ENCODE measurements at places on chromosomes 7 and 10.

DNA sequence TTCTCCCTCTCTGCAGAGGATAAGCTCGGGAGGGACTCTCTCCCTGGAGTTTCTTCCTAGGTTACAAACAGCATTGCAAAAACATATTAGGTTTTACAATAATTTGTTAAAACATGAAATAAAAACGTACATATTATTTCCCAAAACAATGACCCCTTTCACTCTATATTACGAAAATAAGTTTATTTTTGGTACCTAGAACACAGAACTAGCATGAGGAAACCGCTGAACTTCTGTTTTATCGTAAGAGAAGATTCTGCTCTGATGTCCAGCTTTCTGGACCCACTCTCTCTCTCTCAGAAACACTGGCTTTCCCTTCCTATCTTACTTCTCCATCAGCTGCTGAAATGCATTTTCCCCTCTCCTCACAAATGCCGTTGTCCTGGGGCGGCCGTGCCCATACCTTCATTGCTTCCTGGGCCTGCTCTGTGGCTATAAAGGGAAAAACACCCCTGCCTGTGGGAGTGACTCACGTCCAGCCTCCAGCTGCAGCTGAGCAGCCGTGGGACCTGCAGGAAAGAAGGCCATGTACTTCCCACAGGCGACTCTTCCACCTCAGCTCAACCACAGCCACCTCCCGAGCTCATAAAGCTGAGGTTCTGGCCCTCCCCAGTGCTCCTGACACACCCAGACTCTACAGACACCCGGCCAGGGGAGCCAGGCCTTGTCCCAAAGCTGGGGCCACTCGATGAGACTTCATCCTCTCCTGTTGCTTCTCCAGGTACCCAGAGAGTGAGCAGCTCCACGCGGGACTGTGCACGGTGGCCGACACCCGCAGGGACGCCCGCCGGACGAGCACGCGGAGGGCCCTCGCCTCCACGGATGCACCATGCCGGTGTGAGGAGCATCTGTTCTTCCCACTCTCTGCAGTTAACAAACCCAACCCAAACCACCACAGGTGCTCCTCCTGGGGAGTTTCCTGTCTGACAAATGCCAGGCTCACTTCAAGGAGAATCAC, 3.1 kb downstream of the GPER1 start:
- no peak for DNase-seq

DNA sequence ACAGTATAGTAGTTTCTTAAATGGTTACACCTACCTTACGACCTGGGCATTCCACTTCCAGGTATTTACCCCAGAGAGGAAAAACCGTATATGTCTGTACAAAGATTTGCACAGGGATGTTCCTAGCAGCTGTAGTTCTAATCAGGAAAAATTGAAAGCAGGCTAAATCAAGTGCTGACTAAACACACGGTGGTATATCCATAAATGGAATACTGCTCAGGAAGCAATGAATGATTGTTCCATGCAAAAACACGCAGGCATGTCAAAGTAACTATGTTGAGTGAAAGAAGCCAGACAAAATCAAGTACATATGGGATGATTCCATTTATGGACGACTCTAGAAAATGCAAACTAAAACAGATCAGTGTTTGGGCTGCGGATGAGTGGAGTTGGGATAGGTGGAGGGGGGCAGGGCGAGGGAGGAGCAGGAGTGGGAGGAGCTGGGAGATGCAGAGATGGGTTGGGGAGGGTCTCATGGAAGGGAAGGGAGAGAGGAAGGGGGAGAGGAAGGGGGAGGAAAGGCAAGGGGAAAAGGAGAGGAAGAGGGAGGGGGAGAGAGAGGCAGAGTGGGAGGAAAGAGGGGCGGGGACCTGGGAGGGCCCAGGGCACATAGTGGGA, 484 bp upstream of the MSRB2 start:
- DNase-seq = no peak

DNA sequence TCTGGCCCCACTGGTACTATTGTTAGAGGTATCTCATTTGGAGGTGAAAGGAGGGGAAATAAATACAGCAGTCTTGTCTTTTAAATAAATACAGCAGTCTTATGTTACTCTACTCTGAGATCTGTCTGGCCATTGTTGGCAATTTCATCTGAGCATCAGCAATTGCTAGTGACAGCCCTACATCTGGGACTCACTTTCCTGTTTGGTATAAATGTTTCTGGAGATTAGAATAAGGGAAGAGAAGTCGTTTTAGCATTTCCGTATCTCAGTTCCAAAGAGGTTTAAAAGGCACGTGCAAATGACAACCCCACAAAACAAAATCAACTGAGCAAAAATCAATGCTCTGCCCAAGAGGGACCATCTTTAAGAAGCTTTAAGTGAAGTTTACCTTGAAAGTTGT, 18.1 kb upstream of the CNNM2 start:
- no peak for DNase-seq

GRCh38 chr10:122992031-122992585, 11.9 kb downstream of the PSTK start:
- DNase-seq = no peak

GRCh38 chr10:70475661-70476060, 2.9 kb upstream of the PALD1 start:
- no peak for DNase-seq

DNA sequence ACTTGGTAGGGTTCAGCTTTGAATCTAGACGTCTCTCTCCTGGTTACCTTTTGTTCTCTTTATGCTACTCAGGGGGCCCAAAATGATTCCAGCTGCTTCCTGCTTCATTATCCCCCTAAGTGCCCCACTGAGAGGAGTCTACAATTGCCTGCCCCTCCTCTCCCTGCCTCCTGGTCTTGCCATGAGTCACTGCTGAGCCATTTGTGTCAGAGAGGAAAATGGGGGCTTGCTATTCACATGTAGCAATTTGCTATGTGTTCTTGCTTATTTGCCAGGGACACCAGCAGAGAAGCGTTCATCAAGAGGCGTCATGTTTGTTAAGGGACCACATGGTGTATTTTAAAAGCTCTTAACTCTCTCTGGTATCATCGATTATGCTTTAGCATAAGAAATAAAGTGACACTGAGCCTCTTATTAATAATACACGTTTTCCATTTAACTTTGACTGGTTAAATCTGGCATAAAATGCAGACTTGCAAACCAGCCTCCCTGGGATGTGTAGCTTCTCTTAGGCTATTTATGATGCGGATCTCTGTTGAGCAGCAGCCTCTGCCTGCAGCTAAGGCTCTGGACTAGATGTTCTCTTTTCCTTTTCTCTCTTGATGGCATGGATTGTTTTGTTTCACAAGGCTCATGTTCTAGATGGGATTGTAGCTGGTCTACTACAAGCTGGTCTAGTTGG, 239.3 kb downstream of the AUTS2 start:
- peak; percentile 38 for DNase-seq

DNA sequence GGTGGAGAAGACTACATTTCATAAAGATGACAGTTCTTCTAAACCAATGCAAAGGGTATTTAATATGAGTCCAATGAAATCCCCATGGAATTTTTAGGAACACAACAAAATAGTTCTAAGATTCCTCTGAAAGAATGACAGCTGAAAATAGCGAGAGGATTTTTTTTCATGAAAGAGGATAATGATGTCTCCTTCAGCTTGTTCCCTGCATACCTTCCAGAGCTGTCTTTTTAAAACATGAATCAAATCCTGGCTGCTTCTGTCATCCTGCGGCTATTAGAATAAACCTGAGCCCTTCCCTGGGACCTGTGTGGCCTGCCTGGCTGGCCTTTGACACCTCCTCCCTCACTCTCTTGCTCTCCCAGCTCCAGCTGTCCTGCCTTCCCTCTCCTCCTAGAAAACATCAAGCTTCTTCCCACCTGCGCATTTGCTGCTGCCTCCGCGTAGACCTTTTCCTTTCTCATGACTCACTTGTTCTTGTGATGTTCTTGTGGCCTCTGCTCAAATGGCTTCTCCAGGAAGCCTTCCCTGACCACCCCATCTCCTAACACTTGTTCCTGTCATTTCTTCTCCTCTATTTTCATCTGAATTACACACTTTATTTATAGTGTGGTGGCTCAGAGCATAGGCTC, 57.4 kb downstream of the EEPD1 start:
- no peak for DNase-seq

GRCh38 chr10:92901819-92902251, 53.5 kb downstream of the EXOC6 start:
- DNase-seq = no peak

DNA sequence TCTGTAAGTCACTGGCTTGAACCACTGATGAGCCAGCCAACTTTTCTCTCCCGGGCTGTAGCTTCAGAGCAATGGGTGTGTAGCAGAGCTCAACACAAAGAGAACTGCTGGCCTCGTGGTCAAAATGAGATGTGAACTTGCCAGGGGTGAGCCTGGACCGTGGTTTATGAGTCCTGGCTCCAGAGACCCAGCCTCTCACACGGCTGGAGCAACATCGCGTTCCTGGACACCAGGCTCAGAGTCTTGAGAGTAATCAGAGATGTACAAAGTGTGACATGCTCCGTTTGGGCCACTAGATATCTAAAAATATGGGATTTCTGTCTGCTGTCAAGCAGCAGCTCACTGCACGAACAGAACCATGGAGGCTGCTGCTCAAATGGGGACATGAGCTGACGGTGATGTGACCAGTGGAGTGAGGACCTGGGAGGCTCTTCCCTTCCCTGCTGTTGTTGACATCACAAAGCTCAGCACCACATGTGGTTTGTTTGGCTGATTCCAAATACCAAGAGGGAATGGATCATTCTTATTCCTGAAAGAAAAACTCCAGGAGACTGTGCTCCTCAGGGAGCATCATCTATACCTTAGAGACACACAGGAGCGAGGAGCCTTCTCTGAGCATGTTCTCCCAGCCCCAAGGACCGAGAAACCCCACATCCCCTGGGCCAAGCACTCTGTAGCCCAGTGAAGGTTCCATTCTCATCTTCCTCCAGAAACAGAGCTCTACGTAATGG, 9.2 kb upstream of the SVIL start:
- DNase-seq = no peak

DNA sequence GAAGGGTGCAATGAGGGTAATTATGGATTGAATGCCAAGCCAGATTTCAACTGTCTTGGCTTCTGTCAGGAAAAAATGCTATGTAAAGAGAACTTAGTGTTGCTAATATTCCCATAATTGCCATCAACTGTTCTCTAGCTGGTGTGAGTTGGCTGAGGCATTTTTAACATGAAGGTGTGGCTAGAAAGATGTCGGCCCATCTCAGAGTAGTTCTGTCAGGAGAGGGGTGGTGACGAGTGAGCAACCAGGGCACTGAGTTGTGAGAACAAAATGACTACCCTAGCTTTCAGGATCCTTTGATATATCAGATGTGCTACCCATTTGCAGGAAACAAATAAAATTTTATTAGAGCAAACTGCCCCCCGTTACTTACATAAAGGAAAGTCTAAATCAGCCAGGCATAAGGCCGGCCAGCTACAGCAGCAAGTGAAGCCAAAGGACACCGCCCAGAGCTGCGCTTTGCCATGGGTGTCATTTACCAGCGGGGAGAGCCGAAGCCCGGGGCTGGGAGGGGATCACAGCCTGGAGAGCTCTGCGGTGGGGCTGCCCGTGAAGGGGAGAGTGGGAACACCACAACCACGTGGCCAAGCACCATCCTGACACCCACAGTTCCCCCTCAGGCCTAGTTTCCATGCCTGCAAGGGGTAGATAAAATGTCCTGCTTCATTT, 141.4 kb downstream of the ICA1 start:
- no peak for DNase-seq

DNA sequence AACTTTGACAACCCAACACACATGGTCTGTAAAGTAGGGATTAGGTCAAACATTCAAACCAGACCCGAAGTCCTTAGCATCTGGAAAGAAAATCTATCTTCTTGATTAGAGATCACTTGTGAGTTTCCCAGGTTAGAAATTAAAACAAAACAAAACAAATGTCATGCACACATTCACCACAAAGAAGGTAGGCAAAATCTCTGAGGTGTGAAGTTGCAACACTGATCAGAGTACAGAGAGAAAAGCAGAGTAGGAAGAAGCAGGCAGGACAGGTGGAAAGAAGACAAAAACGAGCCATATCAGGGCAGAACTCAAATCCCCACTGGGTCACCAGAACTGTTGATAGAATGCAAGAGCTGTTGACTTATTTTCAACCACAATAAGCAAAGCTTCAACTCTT, 102.8 kb upstream of the THSD7A start:
- DNase-seq = no peak

DNA sequence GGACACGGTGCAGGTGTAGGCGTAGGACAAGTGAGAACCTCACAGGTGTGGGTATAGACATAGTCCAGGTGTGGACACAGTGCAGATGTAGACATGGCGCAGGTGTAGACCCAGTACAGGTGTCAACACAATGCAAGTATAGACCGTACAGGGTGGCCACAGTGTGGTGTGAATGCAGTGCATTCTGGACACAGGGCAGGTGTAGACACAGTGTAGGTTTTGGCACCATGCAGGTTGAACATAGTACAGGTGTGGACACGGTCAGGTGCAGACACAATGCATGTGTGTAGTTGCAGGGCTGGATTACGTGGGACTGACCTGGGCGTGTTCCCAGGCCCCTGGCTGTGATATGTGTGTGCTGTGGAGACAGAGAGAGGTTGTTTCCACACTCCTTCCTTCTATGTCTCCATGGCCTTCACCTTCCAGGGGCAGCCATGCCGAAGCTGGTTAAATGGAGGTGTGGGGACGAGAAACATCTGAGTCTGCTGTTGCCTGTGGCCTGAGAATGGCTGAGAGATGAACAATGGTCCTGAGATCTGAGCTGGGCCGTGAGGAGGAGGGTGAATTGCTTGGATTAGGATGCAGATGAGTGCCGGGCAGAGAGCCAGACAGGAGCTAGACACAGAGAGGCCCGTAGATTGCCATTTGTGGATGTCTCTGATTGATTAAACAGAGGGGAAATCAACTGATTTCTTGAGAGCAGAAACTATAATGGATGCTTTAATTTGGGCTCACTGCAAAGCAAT, 343.9 kb upstream of the SHH start:
- DNase-seq = no peak

GRCh38 chr7:138164804-138165203, 88.5 kb downstream of the AKR1D1 start:
- DNase-seq = no peak

DNA sequence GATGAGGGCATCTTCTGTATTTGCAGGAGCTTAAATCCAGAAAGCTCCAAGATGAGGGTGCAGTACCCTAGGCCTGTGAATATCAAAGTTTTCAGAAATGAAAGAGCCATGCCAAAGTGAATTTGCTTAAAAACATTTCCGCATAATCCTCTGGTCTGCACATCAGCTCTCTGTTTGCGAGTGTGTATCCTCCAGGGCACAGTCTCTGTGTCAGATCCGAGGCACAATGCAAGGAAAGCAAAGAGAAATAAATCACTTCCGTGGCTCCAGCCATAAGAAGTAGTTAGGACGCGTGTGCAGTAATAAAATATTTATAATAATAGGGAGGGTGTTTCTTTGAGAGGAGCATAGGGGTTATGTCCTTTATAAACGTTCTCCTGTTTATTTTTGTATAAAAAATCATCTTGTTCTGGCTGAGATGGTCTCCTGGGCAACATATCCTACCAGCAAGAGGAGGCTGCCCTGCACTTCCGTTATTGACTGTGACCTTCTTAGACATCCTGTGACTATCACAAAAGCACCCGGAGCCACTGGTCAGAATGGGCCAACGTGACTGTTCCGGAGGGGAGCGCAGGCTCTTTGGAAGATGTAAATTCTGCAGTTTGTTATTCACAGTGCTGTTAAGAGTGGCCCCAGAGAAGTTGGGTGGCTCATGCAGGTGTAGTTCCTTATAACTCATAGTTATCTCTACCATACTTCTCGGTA, 667.6 kb upstream of the FOXK1 start:
- no peak for DNase-seq

- no peak for DNase-seq
Observed at GRCh38 chr10:130244031-130244927, 108.1 kb downstream of the GLRX3 start.
